Omental fat pad (tissue), 4 donors: ENCODE measurements at places on chromosomes 13 and 19. TPM values are rescaled to one million over a fixed set of nuclear protein-coding genes. Genes with fewer than 3 reads are reported as not detected.

DNA sequence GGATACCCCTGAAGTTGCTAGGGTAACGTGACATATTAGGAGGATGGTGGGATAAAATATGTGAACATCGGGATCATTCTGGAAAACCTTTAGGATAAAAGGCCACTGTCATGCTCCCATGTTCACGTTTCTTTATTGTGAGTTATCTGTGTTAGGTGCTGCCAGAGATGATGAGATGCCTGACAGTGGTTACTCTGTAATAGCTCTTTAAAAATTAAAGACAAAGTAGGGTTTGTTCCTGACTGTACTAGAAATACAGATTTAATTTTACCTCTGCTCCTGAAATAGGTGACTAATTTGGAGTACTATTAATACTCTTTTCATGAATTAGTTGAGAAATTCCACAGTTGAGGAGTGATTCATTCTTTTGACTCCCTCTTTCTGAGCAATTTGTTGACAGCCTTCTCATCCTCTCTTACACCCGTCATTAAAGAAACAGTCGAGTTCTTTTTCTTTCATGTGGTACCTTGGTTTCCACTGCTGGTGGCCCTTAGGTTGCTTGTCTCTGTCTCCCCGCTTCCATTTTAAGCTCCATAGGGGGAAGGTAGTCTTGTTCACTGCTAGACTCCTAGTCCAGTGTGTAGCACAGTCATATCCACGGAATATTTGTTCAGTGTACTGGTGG, 28.4 kb downstream of the SAE1 start:
- DNase-seq = no peak

DNA sequence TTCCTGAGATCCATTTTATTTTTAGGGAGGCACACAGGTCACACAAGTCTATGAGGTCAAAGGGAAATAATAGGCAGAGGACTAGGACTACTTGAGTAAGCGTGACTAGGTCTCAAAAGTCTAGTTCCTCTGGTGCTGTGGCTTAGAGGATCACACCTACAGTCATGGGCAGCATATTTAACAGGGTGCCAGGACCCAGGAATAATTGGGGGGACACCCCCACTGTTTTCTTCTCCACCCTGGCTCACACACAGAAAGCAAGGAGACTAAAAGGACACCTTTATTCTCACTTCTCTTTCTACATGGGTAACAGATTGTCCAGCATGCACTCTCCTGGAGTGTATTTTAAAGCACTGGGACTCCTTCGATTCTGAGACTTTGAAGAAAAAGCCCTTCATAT, 26.2 kb downstream of the OXGR1 start:
- no peak for DNase-seq

GRCh38 chr13:76884186-76884906, 1.9 kb downstream of the KCTD12 start:
- no peak for DNase-seq

GRCh38 chr19:1747285-1748114, 5.8 kb upstream of the ONECUT3 start:
- no peak for DNase-seq

SPINT2 gene
- 24.9 TPM for total RNA-seq

STOML3 gene
- total RNA-seq = not detected
